ENCODE measurements at places on chromosomes 7 and 10. TPM values are rescaled to one million over a fixed set of nuclear protein-coding genes. Genes with fewer than 3 reads are reported as not detected.

Gene ZP3
- not detected for total RNA-seq

Gene FAM221A
- total RNA-seq, result 10.3 TPM

Gene YWHAG
- 97.1 TPM for total RNA-seq

Gene DDX50
- 29.3 TPM for total RNA-seq

Gene CDK14
- total RNA-seq, result 58.6 TPM

DNA sequence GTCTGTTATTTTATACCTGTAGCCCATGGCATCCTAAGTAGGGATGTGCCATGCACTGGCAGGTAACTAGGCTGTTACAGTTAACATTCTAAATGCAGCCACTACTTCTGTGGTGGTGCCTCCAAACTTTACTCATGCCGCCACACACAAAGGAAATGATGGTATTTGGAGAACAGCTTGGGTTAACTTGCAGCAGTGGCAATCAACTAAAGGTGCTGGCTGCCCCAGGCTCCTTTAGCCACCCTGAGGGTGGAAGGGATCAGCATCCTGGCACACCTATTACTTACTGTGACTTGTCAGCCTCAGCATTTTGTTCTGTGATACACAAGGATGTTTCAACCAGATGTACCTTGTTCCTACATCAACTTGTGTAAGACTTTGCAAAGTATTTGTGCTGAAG lies 221.8 kb upstream of the PPP1R3A start:
- no peaks in the 10 kb centered on the region for H3K36me3 ChIP-seq
- H3K4me1 ChIP-seq, result no peaks in the 10 kb centered on the region
- no peak overlapping the region for H3K4me3 ChIP-seq
- no peak overlapping the region for H3K27ac ChIP-seq

DNA sequence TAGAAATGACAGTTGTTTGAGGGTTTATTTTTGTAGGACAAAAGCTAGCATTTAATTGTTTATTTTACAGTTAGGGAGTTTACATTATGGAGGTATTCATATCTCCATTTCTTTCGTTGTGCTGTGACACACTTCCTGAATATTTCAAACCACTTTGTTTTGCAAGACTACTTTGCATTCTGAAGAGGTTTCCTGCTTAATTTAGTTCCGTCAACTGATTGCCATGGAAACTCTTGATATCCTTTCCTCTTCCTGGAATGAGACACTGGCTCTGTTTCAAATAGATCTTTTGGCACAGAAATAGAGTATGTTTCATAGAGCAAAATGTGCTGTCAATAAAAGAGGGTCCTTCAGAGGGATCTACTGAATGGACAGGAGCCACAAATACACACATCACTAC lies 159.5 kb upstream of the AGR3 start:
- H3K36me3 ChIP-seq, result no peaks in the 10 kb centered on the region
- no peaks in the 10 kb centered on the region for H3K27me3 ChIP-seq
- H3K27ac ChIP-seq, result peak overlapping the region; percentile 64

DNA sequence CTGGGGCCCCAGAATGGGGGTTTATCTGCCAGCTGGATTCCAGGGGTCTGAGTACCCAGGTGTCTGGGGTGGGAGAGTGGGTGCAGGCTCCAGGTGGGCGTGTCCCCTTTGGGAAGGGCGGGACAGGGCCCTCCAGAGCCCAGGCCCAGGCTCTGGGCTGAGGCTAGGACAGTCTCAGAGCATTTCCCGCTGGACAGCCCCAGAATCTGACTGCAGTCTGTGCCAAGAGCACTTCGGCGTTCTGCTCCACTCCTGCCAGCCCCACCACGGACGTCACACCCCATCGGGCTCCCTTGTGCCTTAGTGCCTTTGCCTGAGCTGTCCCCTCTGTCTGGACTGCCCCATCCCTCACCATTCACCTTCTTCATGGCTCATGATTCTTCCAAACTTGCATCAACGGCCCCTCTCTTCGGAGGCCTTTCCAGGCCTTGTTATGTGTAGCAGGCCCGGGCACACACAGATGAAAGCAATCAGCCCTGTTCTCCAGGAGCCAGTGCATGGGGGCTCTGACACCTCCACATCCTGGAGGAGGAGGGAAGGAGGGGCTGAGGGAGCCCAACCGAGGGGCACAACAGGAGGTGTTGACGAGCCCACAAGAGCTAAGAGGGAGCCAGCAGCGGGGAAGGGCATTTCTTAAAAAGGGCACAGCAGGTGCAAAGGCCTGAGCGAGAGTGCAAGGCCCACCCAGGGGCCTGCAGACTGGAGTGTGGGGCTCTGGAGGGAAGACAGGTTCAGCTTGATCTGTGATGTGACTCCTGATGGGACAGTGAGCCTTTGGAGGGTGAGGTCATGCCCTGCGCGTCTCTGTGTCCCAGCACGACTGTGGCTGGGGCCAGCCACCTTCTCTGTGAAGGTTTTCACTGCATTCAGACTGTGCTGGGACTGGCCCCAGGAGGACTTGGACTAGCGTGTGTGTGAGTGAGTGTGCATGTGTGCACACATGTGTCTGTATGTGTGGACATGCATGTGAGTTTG lies 41.7 kb downstream of the GTF2IRD1 start:
- no peak overlapping the region for H3K4me3 ChIP-seq
- H3K4me1 ChIP-seq, result no peaks in the 10 kb centered on the region
- H3K27ac ChIP-seq, result no peak overlapping the region
- H3K27me3 ChIP-seq, result no peaks in the 10 kb centered on the region
- no peak for DNase-seq
- no peaks in the 10 kb centered on the region for H3K36me3 ChIP-seq

DNA sequence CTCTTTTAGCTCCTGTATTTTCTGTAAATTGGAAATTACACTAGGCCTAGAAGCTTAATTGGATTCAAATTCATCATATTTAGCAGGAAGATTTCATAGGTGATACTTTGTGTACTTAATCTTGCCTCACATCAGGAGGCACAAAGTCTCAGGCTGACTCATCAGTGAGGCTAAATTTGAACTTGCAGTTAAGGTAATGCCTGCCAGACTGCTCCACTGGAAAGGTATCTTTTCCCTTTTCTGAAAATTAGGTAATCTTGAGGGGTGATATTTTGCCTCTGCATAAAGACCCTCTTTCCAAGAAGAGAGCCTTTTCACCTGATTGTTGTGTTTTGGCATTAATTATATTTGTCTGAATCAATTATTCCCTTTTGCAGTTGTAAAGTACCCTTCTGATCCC lies 14.6 kb downstream of the PPIA start:
- no peak overlapping the region for H3K4me3 ChIP-seq
- no peaks in the 10 kb centered on the region for H3K27me3 ChIP-seq
- no peak overlapping the region for H3K27ac ChIP-seq
- no peaks in the 10 kb centered on the region for H3K4me1 ChIP-seq
- H3K36me3 ChIP-seq, result no peaks in the 10 kb centered on the region

DNA sequence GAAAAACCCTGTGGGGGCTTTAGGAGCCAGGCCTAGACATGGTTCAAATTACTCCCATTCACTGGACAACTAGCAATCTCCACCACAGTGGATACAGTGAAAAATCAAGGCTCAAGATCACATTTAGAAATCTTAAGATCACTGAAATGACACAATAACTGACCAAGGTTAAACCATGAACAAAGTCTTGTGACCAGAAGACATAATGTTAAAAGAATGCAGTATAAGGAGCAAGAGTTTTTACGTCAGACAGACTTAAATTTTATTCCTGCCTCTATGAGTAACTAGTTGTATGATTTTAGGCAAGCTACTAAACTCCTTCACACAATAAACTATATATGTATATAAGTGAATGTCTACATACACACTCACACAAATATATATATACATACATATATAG lies 68.5 kb downstream of the MICU1 start:
- H3K27ac ChIP-seq, result no peak overlapping the region
- H3K36me3 ChIP-seq, result peaks cover 43% of the 10 kb centered on the region
- no peak overlapping the region for H3K4me3 ChIP-seq
- H3K27me3 ChIP-seq, result no peaks in the 10 kb centered on the region
- no peak for DNase-seq

- no peak for DNase-seq
- H3K4me3 ChIP-seq, result no peak overlapping the region
- no peaks in the 10 kb centered on the region for H3K36me3 ChIP-seq
- peak overlapping the region; percentile 91 for H3K27ac ChIP-seq
Measured at GRCh38 chr10:102773986-102774385, 30.2 kb downstream of the WBP1L start.

DNA sequence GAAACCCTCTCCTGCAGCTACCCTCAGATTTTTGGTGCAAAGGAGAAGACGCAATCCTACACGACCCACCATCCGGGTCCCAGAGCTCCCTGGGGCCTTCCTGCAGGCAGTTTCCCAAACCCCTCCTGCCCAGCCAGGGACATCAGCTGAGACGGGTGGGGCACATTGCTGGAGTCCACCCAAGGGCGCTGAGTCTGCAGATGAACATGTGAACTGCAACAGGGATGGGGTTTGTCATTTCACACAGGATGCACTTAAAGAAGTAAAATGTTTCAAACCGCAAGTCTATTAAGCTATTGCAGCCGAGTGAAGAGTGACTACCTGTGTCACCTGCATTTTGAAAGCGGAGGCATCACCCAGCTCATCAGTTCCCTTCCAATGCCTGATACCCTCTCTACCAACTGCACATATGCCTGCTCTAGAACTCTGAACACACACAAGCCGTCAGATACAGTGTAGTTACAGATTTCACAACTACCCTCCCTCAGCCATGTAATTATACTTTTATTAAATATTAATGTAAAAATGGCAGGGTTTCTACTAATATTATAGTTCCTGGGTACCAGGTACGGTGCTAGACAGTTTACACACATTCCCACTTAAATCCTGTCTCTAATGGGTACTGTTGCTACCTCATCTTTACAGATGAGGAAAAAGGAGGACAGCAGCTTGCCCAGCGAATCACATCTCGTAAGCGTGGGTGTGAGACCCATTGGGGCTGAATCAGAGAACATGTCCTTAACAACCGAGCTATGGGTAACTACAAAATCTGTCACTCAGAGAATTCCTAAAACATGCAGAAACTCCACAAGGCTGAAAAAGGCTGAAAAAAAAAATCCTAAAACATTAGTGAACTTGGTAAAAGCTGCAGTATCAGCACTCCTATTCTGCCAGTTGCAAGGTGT lies 71.2 kb downstream of the GRB10 start:
- no peaks in the 10 kb centered on the region for H3K36me3 ChIP-seq
- no peak overlapping the region for H3K27ac ChIP-seq
- no peak for DNase-seq
- H3K4me1 ChIP-seq, result peaks cover 33% of the 10 kb centered on the region

DNA sequence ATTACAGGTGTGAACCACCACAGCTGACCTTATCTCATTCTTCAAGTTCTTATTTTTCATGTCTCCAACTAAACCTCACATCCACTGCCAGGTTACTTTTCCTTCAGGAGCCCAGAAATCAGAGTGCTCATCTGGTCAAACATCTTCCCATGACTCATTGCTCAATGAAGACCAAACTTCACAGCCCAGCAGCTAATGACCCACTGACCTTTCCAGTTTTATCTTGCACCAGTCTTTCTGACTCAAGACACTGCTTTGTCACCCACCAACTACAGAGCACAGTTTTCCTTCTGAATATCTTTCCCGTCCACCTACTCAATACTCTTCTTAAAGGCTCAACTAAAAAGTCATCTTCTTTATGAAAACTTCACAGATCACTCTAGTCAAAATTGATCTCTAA lies 245.1 kb downstream of the CHCHD3 start:
- DNase-seq, result no peak
- no peak overlapping the region for H3K27ac ChIP-seq
- no peaks in the 10 kb centered on the region for H3K36me3 ChIP-seq
- no peak overlapping the region for H3K4me3 ChIP-seq
- H3K4me1 ChIP-seq, result no peaks in the 10 kb centered on the region

GRCh38 chr7:17144322-17144721 lies 154.1 kb upstream of the AHR start:
- H3K36me3 ChIP-seq, result no peaks in the 10 kb centered on the region
- no peaks in the 10 kb centered on the region for H3K27me3 ChIP-seq
- peaks cover 19% of the 10 kb centered on the region for H3K4me1 ChIP-seq
- no peak for DNase-seq
- H3K4me3 ChIP-seq, result no peak overlapping the region
- no peak overlapping the region for H3K27ac ChIP-seq

DNA sequence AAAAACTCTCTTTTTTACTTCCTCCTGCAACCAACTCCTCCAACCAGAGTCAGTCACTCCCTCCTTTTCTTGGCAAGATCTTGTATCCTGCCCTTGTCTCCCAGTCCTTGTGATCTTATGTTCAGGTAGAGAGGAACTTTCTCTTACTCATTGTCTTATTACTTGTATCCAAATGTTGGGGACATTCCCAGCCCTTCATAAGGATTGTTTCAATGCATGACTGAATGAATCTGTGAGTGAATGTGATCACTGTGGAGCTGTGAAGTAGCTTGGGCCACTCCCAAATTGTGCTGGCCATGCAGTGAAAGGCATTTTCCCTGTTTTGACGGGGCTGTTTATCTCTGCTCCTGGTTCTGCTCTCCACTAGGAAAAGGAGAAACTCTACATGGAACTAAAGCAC lies 93.7 kb downstream of the CFAP58 start:
- no peak overlapping the region for H3K27ac ChIP-seq
- H3K27me3 ChIP-seq, result no peaks in the 10 kb centered on the region
- no peaks in the 10 kb centered on the region for H3K4me1 ChIP-seq
- no peak overlapping the region for H3K4me3 ChIP-seq
- no peak for DNase-seq
- no peaks in the 10 kb centered on the region for H3K36me3 ChIP-seq

DNA sequence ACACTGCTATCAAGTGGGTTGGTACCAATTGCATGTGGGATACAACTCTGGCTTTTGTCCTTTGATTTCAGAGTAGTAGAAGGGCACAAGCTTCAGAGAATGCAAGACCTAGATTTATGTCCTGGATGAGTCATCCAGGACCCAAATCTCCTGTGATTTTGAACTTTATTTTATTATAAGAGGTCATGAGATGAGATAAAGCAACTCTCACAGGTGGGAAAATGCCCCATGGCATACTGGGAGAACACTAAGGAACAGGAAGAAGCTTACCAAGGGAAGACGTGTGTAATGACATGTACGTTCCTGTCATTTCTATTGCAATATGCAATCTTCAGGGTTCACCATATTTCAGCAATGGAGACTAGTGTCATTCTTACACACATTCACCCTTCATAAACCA lies 966 bp downstream of the MALRD1 start:
- no peaks in the 10 kb centered on the region for H3K36me3 ChIP-seq
- H3K4me3 ChIP-seq, result no peak overlapping the region
- no peaks in the 10 kb centered on the region for H3K4me1 ChIP-seq
- DNase-seq, result no peak
- H3K27ac ChIP-seq, result no peak overlapping the region
- H3K27me3 ChIP-seq, result no peaks in the 10 kb centered on the region

GRCh38 chr7:129855234-129855673 lies 97.5 kb downstream of the UBE2H start:
- no peaks in the 10 kb centered on the region for H3K27me3 ChIP-seq

GRCh38 chr7:140684066-140684950 lies 11.6 kb downstream of the ADCK2 start:
- no peak for DNase-seq
- no peak overlapping the region for H3K27ac ChIP-seq

Measured in lower lobe of right lung (tissue), 2 donors.